Type B pancreatic cell (in vitro differentiated cells): ENCODE measurements at places on chromosomes 3 and 15. TPM values are rescaled to one million over a fixed set of nuclear protein-coding genes. Genes with fewer than 3 reads are reported as not detected.

The GRAMD2A gene
- total RNA-seq: 6.0 and 15.5 TPM in 2 replicates

DNA sequence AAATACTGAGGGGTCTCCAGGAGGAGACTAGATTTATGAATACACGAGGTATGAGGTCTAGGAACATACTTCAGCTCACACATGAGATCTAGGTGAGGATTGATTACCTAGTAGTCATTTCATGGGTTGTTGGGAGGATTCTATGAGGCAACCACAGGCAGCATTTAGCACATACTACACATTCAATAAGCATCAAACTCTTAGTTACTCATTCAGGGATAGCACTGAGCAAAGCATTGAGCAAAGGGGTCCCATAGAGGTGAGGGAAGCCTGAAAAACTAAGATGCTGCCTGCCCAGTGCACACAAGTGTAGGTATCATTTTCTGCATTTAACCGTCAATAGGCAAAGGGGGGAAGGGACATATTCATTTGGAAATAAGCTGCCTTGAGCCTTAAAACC lies 4.5 kb downstream of the CCR5 start:
- no peak for DNase-seq

DNA sequence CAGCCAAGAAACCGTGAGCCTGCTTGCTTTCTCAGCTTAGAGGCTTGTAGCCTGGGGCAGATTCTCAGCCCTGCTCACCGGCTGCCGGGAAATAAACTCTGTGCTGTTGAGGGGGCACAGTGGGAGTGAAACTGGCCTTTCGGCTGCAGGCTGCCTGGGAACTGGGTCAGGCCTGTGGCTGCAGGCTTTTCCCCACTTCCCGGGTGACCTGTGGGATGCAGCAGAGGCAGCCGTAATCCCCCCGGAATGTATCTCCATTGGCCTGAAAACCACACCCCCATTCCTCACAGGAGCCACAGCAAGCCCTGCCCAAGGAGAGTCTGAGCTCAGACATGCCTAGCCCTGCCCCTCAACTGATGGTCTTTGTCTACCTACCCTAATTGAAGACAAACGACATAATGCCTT lies 110.9 kb downstream of the STXBP5L start:
- DNase-seq: no peak

DNA sequence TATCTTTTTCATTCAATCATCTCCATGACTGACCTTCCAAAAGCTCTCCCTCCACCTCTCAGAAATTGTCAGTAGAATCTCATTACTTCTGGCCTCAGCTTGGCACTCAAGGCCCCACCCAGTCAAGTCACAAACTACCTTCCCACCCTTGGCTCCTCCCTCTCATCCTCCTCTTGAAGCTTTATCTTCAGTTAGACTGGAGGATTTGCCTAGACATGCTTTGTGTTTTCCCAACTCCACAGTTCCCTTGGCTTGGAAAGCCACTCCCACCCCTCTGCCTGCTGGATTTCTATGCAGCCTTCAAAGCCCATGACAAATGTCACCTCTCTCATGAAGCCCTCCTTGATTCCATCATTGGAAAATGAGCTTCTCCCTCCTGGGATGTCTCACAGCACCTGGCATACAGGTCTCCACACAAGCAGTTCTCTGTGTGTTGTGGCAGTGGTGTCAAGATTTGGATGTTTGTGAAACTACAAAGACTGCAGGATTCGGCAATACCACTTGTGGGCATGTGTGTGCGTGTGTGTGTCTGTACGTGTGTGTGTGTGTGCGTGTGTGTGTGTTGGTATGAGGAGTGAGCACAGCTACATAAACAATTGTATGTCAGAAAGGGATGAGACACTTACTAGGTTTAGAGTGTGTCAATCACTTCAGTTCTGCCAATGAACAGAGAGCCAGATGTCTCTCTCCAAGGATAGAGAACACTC lies 45.3 kb upstream of the VPS8 start:
- DNase-seq: no peak
